ENCODE measurements at places on chromosomes 4 and X.

DNA sequence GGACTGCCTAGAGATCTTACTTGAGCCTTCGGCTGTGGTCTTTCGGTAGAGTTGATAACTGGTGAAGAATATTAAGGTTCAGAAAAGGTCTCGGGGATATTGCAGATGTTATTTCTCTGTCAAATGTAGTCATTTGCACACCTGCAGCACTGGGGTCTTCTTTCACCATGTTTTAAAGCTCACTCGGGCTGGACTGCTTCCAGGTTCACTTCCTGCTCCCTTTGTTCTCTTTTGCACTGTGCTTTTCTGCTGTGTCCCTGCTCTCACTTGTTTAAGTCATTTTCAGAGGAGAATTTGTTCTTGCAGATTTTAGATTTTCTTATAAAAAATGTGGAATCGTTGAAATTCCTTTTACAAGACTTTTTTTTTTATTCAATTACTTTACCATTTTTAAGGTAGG is 68.5 kb downstream of the BMPR1B start:
- DNase-seq = no peak

GRCh38 chr4:153346563-153346962 is 2.1 kb downstream of the MND1 start:
- no peak for DNase-seq

- no peak for DNase-seq
Measured at GRCh38 chr4:186236126-186236525, 8.8 kb downstream of the KLKB1 start.

- DNase-seq = no peak
Measured at GRCh38 chr4:41009411-41009810, 204.9 kb downstream of the APBB2 start.

DNA sequence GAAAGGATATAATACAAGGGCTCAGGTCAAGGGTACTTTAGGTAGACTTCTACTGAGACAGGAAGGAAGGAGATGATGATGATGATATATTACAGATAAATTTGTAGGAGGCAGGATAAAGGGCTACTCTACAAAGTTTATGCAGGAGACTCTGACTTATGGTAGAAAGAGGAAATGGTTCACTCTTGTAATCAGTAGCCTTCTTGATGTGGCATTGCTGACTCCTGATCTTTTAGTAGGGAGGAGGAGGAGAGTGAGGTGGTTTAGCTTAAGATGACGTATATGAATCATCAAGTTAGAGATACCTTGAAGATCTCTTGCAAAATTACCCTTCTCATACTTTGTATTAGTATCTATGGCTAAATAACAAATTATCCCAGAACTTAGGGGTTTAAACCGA is 4.7 kb downstream of the BLTP1 start:
- no peak for DNase-seq

GRCh38 chrX:85112293-85112692 is 108.6 kb downstream of the APOOL start:
- DNase-seq = no peak

DNA sequence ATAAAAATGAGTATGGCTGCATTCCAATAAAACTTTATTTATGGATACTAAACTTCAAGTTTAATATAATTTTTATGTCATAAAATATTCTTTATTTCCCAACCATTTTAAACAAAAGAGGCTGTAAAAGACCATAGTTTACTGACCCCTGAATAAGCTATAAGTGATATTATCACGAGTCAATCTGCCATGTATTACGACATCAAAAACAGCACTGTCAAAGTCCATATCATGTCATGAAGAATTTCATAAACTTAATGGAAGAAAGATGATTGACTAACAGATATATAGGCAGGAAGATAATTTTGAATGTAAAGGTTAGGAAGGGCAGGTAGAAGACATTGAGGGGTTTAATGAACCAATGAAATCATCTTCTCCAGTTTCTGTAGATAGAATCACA is 18.2 kb downstream of the TMEM156 start:
- DNase-seq = no peak

GRCh38 chr4:55296096-55296495 is 49.9 kb upstream of the SRD5A3 start:
- no peak for DNase-seq

GRCh38 chr4:71677568-71677967 is 106.3 kb downstream of the GC start:
- no peak for DNase-seq

- DNase-seq = no peak
Measured at GRCh38 chr4:181308476-181309312, 934.5 kb upstream of the TENM3 start.

- no peak for DNase-seq
Measured at GRCh38 chr4:15130441-15130840, 128.2 kb downstream of the CPEB2 start.

DNA sequence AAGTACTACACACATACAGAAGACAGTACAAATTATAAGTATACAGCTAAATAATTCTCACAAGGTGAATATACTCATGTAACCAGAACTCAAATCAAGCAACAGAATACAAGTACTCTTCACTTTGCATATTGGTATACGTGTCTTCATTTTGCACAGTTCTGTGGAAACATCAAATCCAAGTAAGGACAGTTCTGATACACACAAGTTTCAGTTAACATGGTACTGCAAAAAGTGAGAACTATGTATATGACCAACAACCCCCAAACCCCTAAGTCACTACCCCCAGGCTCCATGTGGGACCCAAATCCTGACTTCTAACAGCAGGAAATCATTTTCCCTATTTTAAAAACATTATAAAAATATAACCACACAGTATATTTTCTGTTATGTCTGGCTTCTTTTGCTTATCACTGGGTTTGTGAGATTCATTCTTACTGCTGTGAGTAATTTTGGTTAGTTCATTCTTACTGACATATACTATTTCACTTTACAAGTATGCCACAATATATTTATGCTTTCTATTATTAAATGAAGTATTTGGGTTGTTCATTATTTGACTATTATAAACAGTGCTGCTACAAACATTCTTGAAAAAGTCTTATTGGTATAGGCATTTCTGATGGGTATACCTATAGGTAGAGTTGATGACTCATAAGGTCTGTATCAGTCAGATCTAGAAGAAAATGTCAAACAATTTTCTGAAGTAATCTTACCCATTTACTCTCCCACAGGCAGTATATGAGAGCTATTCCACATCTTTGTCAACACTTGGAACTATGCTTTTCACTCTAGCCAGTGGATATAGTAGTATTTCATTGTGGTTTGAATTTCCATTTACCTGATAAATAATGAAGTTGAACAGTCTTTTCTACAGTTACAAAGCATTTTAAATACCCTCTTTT is 47.0 kb downstream of the SCLT1 start:
- DNase-seq = no peak

DNA sequence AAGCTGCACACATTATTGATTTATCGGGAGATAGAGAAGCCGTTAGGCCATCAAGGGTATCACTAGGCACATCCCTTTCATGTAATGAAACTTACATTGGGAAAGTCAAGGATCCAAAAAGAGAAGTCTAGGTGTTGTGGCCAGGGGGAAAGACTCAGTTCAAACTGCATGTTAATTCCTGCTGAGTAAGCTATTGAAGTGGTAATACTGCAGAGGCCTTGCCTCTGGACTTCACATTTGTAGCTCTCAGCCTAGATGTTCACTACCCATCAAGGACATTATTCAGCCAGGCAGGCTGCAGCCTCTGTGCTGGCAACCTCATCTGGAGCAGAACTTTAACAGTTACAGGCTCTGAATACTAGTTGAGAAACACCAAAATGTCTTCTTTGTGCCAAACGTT is 2094.5 kb upstream of the AGA start:
- no peak for DNase-seq

- DNase-seq = no peak
Measured at GRCh38 chr4:101643186-101643837, 147.2 kb upstream of the BANK1 start.

- no peak for DNase-seq
Measured at GRCh38 chrX:152913346-152913745, 15.5 kb downstream of the ZNF185 start.

DNA sequence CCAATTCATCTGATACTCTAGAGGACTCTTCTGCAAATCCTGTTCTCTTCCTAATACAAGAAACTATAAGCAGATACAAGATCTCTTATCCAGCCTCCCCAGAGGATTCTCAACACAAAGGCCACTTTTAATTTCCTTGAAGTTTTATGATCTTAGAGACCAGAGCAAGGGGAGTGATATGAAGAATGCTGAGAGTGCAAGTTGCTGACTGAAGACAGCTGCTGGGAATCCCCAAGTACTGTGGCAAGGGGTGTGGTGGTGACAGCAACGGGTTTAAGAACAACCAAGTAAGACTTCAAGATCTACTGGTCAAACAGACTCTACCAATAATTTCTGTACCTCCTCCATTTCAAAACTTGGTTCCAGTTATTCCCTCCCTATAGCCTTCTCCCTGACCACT is 7.0 kb downstream of the AMMECR1 start:
- DNase-seq = peak; percentile 7

DNA sequence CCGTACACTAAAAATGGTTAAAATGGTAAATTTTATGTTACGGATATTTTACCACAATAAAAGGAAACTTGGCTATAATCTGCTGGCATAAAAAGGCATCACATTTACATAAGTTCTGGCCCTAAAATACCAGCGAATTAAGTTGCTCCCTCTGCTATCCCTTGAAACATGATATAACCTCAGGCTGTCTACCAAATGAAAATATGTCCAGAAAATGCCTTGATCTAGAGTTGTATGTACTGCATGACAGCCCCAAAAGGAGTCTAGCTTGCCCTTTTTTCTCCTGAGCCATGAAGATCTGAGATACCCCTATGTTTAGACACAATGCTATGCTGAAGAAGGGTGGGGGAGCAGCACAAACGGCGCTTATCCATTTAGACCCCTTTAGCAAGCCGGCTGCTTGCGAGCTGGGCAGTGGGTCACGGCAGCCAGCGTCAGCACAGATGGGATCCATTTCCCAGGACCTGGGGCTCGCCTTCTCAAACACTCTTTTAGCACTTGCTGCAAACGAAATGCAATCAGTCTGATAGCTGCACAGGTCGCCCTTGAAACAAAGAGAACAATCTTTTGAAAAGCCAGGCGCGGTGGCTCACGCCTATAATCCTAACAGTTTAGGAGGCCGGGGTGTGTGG is 77.0 kb downstream of the AFAP1 start:
- no peak for DNase-seq

GRCh38 chr4:127732623-127733328 is 2.6 kb downstream of the SLC25A31 start:
- DNase-seq = no peak

- DNase-seq = no peak
Measured at GRCh38 chrX:24759786-24760185, 66.1 kb downstream of the POLA1 start.

DNA sequence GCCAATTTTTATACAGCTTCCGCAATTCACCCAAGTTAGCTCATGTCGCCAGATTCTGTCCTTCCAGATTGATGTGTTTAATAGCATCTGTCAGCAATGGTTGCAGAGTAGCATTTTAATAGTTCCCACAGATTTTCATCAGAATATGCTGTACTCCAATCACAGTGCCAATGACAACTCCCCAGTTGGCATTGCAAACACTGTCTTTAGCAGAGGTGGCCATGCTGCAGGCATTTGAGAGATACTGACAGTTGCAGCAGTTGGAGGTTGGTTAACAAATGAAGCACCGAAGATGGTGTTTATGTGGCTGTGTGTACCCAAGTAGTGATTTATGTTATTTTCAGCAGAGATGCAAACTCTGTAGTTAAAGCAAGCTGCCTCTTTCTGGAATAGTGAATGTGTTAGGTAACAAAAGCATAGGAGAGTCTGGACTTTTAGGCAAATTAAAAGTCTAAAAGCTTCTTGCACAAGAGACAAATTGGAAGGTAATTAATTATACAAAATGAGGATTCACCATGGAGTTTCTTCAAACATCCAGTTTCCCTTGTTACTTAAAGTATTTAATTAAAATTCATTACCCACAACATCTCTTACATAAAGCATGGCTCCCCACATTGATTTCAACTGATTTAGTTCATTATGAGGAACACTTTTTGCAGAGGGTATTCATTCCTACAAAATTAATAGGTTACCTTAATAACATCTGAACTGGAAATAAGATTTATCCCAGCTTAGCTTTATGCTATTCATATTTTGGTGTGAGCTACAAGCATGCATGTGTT is 65.2 kb downstream of the PARM1 start:
- no peak for DNase-seq

DNA sequence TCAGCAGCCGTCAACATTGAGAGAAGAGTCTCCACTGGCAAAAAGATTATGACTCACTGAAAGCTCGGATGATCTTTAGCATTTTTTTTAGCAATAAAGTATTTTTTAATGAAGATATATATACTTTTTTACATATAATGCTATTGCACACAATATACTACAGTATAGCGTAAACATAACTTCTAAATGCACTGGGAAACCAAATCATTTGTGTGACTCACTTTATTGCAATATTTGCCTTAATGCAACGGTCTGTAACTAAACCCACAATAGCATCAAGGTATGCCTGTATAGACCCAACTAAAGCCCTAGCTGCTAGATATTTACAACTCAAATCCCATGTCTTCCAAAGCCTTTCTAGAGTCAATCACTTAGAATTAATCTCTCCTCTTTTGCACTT is 52.3 kb upstream of the EDNRA start:
- no peak for DNase-seq

DNA sequence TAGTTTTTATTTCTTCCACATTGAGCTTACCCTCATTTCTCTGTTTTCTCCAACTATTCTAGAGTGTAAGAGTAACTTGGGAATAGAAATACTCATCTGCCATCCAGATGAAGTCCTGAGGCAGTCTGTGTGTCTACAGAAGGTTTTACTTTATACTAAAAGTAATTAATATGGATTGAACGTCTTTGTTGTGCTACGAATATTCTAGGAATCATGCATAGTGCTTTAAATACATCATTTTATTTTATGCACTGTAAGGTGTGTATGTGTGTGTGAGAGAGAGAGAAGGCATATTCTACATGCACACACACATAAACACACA is 305.7 kb downstream of the INPP4B start:
- DNase-seq = no peak

DNA sequence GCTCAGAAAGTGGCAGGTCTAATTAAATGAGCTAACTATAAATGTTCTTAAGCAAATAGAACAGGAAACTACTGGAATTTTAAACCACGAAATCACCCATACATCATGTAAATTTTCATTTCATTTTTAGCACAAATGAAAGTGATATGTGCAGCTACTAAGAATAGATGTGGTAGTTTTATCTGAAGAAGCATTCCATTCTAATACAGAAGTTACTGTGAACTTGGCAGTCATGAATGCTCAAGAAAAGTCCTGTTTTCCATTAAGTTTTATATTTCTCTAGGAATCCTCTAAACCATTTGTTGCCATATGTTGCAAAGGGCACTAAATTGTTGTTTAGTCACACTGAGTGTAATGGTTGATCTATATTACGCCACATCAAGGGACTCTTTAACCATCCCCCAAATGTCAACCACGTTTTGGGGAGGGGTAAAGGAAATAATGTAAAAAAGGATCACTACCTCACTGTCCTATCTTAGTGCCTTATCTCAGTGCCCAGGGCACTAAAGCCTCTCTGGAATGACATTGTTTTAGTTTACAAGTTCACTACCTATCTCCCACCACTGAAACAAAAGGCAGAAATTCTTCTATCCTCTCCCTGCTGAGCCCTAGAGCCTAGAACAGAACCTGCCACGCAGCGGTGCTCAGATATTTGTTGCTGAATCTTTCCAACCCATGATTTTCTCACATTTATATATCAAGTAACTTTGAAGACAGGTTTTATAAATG is 118.0 kb downstream of the SHISA3 start:
- DNase-seq = no peak

All from T-helper 17 cell (primary cell).